Hippocampal formation (tissue), 2 donors: ENCODE measurements at places on chromosomes 7 and 10.

DNA sequence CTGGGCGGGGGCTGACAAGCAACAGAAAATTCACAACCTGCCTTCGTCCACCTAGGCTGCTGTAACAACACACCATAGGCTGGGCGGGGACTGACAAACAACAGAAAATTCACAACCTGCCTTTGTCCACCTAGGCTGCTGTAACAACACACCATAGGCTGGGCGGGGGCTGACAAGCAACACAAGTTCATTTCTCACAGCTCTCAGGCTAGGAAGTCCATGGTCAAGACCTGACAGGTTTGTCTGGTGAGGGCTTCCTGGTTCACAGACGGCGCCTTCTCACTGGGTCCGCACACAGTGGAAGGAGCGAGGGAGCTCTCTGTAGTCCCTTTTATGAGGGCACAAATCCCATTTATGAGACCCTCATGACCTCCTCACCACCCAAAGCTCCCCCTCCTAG, 52.2 kb downstream of the DIP2C start:
- DNase-seq: no peak

GRCh38 chr10:61385231-61386001, 67.8 kb downstream of the TMEM26 start:
- DNase-seq: no peak

- no peak for DNase-seq
Observed at GRCh38 chr10:72842164-72842563, 51.4 kb upstream of the OIT3 start.

- no peak for DNase-seq
Observed at GRCh38 chr7:135300913-135301765, 67.5 kb downstream of the STRA8 start.

DNA sequence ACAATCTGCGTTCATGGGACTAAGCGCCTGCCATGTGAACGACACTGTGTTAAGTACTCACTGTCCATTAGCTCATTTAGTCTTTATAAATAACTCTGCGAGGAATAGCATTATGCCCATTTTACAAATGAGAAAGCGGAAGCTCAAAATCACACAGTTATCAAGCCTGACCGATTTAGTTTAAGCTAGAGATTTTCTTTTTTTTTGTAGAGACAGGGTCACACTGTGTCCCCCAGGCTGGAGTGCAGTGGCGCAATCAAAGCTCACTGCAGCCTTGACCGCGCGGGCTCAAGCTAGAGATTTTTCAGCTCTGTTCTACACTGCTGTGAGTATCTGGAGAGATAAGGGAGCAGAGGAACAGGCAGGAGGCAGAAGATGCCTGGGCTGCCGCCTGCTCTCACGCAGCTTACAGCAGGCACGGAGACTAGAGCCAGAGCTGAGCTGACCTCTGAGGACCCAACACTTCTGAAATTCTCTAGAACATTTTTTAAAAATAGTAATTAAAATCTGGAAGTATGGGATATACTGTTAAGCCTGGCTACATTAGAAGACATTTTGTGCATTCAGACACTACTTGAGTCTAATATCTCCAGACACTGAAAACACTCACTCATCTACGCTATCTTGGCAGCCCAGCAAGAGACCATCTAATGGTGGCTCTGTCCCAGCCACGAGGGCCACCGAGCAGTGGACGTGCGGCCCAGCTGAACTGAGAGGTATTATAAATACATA, 38.7 kb downstream of the GNA12 start:
- no peak for DNase-seq

DNA sequence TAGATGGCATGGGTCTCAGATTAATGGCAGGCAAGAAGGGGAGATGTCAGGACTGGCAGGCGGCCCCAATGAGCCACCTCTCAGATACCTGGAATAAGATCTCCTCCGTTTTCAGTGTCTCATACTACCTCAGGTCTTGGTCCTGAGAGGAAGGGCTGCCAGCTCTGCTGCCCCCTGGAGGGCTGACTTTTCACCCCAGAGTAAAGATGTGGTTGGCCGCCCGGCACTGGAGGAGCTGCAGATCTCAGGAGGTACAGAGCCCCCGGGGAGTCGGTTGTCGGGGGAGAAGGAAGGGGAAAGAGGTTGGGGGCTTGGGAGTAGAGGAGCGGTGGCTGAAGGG, 642 bp upstream of the COL13A1 start:
- DNase-seq: no peak

DNA sequence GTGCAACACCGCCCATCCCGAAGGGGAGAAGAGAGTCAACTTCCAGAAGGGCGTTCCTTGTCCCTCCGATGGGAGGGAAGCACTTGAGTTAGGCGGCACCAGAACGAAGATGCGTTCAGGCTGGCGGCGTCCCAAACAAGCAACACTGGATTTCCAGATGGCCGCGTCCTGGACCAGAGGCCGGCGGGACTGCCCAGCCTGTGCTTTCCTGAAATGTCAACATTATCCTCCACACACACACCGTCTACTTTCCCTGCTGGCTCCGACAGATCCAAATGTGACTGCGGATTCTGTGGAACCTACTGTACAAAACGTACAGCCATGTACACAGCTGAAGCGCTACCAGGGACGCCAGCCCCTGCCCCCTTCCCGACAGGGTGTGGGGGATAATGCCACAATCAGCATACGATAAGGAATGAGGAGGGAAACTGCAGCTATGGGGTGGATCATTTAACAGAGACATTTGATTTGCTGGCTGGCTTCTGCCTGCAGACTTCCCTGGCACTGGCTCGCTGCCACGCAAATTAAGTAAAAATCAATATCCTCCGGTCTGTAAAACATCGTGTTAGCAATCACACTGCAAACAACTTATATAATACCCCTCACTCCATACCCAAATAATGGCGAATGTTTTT, 82.1 kb downstream of the ZRANB1 start:
- DNase-seq: no peak

- no peak for DNase-seq
Observed at GRCh38 chr10:46543466-46544377, 12.7 kb downstream of the GPRIN2 start.

DNA sequence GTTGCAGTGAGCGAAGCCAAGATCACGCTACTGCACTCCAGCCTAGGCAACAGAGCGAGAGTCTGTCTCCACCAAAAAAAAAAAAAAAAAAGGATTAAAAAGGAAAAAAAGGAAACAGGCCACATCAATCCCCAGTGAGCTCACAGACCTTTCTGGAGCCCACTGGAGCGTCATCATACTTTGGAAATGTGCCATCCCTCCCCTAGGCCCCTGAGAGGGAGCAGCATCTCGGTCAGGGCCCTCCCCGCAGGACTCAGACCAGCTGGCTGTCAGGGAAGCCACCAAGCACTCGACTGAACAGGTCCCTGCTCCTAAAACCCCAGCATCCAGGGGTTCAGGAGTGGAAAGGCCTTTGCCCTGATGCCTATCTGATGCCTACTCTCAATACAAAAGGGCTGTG, 97.9 kb upstream of the SH2B2 start:
- DNase-seq: no peak

- no peak for DNase-seq
Observed at GRCh38 chr10:110448682-110449418, 48.9 kb upstream of the DUSP5 start.

DNA sequence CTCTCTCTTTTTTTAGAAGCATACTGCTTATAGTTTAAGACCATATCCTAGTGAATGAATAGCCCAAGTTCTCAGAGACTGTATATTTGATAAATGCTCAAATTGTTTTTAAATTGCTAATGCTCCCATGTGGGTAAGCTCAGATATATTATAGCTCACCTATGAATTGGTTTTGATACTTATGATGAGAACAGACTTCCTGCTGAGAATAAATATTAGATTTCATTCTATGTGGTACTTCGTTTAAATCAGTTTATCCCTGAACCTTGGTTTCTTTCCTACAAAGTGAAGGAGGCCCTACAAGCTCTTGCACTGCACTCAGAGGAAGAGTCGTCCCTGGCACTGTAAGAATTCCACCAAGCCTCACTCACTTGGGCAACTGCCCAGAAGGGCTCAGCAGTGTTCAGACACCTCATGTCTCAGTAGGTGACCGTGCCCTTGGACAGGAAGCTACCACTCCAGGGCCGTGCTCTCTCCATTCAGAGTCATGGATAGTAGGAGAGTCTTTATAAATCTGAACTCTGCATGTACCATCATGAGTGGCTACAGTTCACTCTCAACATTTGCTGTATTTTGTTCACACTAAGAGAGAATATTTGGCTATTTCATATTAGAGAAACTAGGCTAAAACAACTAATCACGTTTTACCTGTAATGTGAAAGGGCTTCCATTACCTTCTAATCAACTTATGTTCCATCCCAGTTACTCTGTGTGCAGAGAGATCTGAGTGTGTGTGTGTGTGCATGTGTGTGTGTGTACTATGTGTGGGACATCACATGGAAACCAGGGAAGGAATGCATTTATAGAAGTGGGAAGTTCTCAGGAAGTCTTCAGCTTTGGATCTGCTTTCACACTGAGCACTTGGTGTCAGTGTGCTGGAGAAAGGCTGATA, 93.8 kb downstream of the PTPRE start:
- DNase-seq: no peak

GRCh38 chr7:205115-206010, 13.0 kb downstream of the FAM20C start:
- no peak for DNase-seq

- DNase-seq: no peak
Observed at GRCh38 chr7:116518961-116519360, 5.9 kb upstream of the CAV1 start.

- DNase-seq: no peak
Observed at GRCh38 chr10:51227897-51228713, 153.8 kb downstream of the PRKG1 start.

DNA sequence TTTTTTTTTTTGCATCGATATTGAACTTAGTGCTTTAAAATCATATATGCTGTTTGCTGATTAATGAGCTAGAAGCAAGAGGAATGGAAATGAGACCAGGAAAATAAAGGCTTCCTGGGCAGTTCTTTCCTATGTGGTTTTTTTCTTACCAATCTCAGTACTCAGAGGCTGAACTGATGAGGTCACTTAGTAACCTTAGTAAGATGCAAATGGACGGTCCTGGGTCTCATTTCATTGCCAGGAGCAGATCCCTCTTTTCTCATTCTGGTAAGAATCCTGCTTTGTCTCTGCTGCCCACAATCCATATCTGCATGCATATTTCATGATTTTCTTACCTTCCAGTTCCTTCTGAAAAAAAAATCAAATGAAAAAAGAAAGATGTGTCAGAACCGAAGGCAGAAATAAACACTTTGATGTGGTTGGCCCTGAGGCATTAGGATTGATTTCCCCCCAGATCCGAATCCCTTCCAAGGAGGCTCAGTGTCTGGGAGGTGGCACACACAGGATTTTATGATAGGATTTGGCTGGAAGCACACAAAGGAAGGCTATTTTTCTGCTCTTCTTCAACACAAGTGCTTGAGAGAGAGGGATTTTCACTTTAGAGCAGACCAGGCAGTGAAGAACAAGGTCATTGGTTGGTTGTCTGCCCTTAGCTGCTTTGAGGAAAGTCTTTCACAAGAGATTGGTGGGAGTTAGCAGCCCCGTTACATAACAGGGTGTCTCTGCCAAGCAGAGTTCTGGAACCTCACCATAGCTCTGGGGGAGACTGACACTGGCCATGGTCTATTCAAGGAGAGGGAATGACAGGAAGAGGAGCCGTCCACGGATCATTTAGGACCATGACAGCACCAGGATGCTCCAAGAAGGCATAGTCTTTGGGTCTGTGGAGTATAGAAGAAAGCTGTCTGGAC, 150.0 kb downstream of the CAMK1D start:
- DNase-seq: no peak

DNA sequence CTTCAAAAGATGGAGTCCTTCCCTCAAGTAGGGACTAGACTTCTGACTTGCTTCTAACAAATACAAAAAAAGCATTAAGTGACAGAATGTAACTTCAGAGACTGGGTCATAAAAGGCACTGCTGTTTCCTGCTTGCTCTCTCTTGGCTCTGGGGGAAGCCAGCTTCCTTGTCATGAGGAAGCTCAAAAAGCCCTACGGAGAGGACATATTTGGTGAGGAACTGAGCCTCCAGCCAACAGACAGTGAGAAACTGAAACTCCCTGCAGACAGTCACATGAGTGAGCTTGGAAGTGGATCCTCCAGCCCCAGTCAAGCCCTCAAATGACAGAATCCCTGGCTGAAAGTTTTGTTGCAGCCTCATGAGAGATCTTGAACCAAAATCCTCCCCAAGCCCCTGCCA, 26.3 kb upstream of the SLC35G1 start:
- no peak for DNase-seq

DNA sequence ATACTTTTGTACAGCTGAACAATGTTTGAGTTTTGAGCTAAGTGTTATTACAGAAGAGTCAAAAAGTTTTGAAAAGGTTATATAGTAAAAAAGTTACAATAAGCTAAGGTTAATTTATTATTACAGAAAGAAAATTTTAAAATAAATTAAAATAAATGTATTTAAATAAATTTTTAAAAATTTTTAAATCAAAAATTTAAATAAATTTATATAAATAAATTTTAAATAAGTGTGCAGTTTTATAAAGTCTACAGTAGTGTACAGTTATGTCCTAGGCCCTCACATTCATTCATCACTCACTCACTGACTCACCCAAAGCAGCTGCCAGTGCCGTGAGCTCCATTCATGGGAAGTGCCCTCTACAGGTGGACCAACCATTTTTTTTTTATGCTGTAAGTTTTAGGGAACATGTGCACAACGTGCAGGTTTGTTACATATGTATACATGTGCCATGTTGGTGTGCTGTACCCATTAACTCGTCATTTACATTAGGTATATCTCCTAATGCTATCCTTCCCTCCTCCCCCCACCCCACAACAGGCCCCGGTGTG, 462.9 kb upstream of the ZMIZ1 start:
- DNase-seq: no peak

- no peak for DNase-seq
Observed at GRCh38 chr10:22527520-22527919, 182.2 kb downstream of the SPAG6 start.

DNA sequence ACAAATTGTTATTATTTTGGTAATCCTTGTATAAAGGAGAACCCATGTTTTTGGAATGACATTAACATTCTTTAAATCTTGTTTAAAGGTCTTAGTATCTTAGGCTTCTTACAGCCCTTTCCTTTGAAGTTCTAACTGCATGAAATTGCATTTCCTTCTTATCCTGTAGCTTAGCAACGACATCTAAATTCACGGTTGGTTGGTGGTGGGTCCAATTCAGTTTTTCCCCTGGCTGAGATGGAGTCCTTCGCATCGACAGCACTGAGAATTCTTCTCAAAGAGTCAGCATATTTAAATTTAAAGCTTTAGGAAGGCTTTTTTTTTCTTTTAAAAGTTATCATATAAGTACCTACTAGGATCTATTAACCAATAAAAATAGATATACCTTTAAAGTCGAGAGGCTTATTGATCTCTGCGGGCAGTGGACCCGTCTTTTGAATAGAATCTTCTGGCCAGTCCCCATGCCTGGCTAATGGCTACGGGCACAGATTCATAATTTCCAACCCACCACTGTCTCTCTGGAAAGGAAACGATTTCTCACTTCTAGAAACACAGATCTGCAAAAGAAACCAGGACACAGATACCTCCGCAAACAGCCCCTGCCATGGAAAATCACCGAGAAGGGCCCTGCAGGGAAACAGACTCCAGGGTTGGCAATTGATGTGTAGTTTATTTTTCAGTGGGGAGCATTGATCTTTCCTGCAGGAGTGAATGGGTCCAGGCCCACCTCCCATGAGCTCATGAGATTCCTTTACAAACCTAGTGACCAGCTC, 63.4 kb downstream of the RAMP3 start:
- no peak for DNase-seq
